EL (cell line): ENCODE measurements at places on chromosomes 12 and 14.
A peak's percentile ranks its signal among the peaks of the same experiment; 100 is the strongest.

- DNase-seq, result peak; percentile 67
Measured at GRCh38 chr12:76711241-76711640, 52.7 kb upstream of the ZDHHC17 start.

DNA sequence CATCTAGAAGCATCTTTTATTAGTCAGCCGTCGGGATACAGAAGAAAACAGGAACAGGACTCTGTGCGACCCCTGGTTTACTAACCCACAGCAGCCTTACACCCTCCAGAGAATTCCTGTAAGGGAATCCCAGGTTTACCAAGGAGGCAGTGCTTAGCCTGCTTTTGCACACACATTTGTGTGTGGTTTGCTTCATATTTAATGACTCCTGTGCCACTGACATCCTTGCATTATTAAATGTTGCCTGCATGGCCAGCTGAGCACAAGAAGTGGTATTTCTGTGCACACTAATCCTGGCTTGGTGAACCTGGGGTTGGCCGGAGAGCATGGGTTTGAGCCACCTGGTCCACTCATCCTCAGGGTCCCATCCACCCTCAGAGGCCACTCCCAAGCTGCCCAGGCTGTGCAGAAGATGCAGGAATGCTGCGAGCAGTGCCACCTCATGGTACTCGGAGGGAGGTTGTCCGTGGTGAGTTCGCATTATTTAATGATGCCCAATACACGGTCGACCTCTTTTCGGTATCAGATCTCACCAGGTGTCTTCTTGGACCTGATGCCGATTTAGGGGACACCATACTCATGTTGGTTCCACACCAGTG is 152.4 kb upstream of the RTL1 start:
- no peak for DNase-seq

GRCh38 chr14:101017806-101018560 is 114.5 kb upstream of the RTL1 start:
- no peak for DNase-seq

DNA sequence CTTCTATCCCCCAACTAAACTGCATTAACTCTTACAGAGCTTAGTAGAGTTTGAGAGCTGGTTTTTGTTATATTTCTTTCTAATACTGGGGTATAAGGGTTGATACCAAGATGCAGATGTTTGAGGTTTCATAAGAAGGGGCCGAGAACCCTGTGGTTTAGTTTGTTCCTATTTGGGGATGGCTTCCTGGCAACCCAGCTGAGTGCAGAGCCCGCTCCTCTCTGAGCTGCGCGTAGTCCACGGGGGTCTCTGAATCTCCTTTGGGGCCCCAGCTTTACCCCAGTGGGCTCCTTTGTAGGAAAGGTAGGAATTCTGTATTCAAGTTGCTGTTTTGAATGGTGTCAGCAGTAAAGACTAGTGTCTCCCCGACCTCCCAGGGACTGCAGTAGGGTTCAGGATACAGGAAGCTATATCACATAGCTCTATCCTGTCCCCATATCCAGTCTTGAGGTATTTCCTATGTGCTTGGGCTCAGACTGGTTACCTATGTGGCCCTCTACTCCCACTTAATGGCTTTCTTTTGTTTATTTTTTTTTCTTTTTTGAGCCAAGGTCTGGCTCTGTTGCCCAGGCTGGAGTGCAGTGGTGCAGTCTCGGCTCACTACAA is 25.4 kb downstream of the PLXNC1 start:
- DNase-seq, result no peak
